Vagina (tissue), 2 donors: ENCODE measurements at places on chromosomes 1 and 21. TPM values are rescaled to one million over a fixed set of nuclear protein-coding genes. Genes with fewer than 3 reads are reported as not detected.

Gene BPNT1
- 26.5 TPM for total RNA-seq

- DNase-seq: no peak
Observed at GRCh38 chr1:112517646-112518045, 8.9 kb downstream of the WNT2B start.

- no peak for DNase-seq
Observed at GRCh38 chr21:29174607-29175013, 44.2 kb downstream of the MAP3K7CL start.

Gene PIK3CD
- 13.0 TPM for total RNA-seq

Gene PLEKHN1
- 15.2 TPM for total RNA-seq

GRCh38 chr1:20840731-20841130 lies 53.6 kb upstream of the HP1BP3 start:
- DNase-seq: no peak

Gene DLGAP3
- total RNA-seq: not detected

- DNase-seq: no peak
Observed at GRCh38 chr1:210685295-210685650, 356.6 kb downstream of the HHAT start.

Gene SH2D1B
- not detected for total RNA-seq

Gene ZFP69B
- total RNA-seq: 1.2 TPM

DNA sequence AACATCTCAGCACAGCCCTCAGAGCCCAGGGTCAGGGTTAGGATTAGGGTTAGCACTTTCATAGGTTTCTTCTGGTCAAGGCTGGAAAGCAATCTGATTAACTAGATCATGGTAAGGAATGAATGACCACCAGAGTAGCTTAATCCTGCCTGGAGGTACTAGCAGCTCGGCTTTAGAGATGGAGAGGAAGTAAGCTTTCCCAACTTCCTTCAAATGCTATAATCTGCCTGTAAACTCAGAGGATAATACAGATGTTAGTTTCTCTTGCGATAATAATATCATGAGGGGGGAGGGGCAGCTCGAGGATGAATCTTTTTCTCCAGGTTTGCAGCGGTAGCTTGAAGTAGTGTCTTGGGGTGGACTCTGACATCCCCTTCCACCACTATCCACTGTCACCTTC lies 194.9 kb downstream of the HIVEP3 start:
- no peak for DNase-seq

DNA sequence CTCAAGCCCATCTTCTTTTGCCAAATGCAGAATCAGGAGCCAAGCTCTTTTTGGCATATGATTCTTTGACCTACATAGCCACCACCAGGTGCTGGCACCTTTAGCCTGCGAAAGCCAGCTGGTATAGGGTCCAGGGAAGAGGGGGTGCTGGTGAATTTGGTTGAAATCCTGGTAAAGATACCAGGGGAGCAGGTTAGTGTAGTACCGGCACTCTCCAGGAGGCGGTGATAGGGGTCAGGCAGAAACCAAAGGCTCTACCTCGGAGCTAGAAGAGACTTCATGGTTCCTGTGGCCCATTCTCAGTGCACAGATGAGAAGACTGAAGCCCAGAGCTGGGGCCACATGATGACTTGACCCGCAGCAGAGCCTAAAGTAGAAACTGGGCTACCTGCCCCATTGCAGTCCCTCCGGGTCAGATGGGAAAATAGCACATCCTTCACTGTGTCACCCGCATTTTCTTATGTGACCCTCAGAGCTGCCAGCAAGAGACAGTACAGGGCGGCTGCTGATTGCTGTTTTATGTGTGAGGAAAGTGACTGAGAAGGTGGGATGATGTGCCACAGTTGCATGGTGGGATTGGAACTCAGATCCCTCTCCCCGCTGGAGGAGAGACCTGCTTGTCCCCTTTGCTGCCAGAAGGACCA lies 36.0 kb upstream of the IL19 start:
- DNase-seq: no peak

DNA sequence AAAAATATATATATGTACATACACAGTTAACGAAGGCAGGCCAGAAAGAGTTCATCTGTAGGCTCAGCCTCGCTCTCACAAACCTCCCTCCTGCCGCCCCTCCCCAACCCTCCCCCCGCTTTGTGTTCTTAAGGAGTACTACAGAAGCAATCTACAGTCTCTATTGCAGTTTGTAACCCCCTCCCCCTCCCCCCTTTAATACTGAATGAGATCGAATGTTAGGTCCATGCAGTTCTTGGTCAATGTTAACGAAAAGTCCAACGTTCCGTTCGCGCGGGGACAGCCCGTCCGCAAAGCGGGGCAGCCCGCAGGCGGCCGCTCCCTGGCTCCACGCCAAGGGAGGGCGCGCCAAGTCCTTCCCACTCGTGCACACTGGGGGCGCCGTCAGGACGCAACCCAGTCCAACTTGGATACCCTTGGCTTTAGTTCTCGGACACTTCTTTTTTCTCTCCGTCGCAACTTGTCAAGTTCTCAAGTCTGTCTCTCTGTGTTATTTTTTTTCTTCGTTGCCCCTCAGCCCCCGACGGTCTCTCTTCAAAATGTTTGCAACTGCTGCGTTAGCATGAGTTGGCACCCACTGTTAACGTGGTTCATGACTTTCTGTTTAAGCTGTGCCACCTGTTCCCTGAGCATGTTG lies 2.2 kb downstream of the JUN start:
- DNase-seq: no peak

DNA sequence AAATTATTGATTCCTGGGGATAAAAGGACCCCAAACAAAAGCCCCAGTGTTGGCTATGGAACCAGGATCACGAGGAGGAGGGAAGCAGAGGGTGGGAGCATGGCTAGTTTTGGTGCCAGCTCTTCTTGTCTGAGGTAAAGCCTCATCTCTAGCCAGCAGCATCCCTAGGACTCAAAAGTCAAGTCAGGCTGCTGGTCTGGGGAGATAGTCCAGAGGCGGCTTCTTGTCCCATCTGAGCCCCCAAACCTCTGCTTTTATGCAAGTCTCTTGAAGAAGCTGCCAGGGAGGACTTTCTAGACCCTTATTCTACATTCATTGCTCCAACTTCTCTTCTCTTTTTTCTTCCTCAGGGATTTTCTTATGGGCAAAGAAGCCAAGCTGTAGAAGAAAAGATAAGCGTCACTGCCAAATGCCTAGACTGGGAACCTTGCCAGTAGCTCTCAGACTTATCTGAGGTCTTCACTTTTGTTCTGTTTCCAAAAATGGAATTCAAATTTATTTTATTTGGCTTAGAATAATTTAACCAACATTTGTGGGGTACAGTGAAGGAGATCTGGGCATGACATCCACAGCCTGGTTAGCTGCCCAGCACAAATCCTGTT lies 6.9 kb upstream of the ANKRD35 start:
- no peak for DNase-seq

Gene NDUFS2
- total RNA-seq: 104 TPM

Gene SPRR2G
- not detected for total RNA-seq

- DNase-seq: no peak
Observed at GRCh38 chr1:21814241-21814918, 2.3 kb downstream of the LDLRAD2 start.

DNA sequence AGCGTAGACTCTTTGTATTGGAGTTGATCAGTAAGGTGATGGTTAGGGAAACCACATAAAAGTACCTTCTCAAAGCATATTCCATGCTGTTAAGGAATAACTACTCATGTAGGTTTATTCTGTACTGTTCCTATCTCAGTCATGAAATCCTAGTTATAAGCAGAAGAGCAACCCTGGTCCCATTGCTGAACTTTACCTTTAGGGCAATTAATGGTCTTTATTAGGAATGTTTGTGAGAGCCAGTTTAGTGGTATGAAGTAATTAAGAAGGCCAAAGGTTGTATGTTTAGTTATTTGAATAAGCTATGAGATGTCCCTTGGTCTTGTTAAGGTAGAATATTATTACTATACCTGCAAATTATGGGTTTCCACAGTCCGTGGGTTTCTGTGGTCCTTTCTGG lies 44.0 kb downstream of the ACP6 start:
- no peak for DNase-seq

Gene GPR52
- total RNA-seq: 2.7 TPM

Gene S100A7A
- not detected for total RNA-seq

Gene CAMSAP2
- total RNA-seq: 30.0 TPM

Gene TNFRSF1B
- 41.0 TPM for total RNA-seq

DNA sequence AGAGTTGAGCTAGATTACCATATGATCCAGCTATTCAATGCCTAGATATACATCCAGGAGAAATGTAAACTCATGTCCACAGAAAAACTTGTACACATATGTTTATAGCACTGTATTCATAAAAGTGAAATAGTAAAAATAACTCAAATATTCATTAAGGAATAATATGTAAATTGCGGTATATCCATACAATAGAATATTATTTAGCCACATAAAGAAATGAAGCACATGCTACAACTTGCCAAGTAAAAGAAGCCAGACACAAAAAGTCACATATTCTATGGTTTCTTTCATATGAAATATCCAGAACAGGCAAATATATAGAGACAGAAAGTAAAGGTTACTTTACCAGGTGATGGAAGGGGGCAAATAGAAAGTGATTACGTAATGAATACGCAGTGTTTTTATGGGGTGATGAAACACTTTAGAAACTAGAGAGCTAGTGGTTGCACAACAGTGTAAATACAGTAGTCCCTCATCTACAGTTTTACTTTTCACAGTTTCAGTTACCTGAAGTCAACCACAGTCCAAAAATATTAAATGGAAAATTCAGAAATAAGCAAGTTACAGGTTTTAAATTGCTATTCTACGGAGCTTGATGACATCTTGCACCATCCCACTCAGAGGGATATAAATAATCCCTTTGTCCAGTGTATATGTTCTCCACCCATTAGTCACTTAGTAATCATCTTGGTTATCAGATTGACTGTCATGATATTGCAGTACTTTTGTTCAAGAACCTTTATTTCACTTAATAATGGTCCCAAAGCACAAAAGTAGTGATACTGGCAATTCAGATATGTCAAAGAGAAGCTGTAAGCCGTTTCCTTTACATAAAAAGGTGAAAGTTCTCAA lies 62.3 kb downstream of the ZNF644 start:
- DNase-seq: no peak

GRCh38 chr1:6221210-6221784 lies 14.5 kb downstream of the ICMT start:
- DNase-seq: no peak

GRCh38 chr1:85460555-85461088 lies 4.3 kb downstream of the DDAH1 start:
- no peak for DNase-seq

DNA sequence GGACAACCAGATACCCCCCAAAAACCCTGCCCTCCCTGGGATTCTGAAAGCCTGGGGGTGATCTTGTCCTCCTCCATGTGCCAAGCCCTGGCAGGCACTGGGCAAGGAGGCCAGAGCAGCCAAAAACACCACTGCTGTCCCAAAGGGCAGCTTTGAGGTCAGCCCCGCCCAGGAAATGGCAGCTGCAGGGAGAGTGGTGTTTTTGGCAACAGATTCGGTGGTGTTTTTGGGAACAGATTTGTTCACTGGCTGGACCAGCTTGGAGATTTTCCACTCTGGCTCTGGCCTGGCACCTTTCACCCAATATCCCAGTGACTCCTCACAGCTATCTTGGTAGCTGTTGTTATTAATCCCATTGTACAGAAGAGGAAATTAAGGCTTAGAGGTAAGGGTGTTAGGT lies 34.7 kb downstream of the LRP8 start:
- DNase-seq: no peak

- DNase-seq: no peak
Observed at GRCh38 chr21:26389971-26390641, 183.0 kb downstream of the CYYR1 start.

Gene TRIM17
- 1.2 TPM for total RNA-seq

Gene CHIA
- total RNA-seq: not detected

Gene CHAF1B
- total RNA-seq: 1.7 TPM

DNA sequence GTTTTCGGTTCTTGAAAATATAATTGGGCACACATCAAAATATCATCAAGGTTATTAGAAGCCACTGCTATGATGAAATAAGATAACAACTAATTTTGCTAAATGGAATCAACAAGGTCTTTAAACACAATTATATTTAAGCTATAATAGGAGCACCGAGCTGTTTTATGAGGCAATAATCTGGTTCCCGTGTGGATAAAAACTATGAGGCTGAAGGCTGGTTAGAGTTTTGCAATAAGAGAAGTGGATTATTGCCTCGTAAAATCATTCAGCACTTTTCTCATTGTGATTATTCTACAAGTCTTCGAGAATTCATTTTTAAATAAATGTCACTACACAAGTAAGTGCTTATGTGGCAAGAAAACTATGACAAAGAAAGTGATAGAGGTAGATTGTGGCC lies 975.7 kb upstream of the ADGRL2 start:
- no peak for DNase-seq

Gene BARHL2
- not detected for total RNA-seq

Gene NEGR1
- 19.2 TPM for total RNA-seq

Gene RC3H1
- total RNA-seq: 25.3 TPM

DNA sequence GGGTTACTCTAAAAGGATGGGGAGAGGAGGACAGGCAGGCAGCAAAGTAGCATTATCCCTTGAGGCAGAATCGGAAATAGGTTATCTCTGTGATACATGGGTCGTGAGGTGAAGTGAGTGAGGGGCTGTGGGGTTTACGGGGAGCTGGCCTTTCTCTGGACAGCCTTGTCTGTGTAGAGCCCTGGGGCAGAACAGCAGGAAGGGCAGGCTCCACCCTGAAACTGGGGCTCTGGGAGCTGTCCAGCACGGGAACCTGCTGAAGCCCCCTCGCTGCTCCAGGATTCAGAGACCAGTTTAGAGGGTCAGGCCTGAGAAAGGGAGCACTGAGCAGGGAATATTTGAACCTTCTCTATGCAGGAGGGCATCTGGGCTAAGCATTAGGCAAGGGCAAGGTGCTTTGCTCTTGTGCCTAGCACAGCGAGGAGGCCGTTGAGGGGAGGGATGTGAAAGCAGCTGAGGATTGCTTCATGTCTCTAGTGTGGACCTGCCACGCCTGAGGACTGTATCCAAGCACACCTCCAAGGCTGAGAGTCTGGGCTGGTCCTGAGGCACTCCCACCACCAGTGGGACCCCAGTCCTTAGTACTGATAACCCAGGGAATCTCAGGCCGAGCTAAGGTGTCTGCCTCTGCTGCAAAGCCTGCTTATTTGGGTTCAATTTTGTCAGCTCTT lies 55.8 kb downstream of the NAV1 start:
- DNase-seq: no peak
